ENCODE measurements at places on chromosomes 4 and X.

DNA sequence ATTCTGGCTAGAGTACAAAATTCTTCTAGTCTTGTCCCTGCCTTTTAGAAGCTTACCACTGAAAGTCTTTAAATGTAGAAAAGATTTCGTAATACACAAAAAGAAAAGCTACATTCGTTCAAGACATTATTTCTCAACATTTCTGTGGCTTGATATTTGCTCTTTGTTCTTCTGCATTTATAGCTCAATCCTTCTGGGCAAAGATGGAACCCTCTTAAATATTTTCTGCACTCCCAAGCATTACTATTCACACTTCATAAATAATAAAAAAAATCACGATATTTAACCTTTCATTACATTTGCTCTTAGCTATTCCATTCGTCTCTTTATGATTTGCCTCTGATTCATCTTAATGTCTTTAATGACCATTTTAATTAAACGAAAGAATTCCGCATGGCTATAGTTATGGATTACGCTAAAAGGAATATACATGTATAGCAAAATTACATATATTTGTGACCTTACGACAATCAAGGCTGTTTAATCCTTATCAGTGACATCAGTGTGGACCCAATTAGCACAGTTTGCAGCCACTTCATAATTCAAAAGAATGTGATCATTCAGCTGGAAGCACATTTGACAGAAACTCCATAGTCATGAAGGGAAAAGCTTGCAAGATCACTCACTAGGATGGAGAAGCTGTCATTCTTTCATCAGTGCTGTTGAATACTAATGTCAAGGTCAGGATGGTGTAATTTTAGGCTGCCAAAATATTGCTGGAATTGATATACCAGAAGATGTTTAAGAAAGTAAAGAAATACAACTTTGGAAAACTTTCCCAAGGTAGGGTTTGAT is 1075.0 kb upstream of the TENM3 start:
- no peaks in the 10 kb centered on the region for H3K27me3 ChIP-seq
- H3K36me3 ChIP-seq, result no peaks in the 10 kb centered on the region
- DNase-seq, result no peak

GRCh38 chr4:143421609-143422008 is 84.9 kb downstream of the GAB1 start:
- H3K36me3 ChIP-seq, result peaks cover 27% of the 10 kb centered on the region
- H3K27me3 ChIP-seq, result no peaks in the 10 kb centered on the region
- H3K27ac ChIP-seq, result no peak overlapping the region
- no peak overlapping the region for H3K4me3 ChIP-seq

DNA sequence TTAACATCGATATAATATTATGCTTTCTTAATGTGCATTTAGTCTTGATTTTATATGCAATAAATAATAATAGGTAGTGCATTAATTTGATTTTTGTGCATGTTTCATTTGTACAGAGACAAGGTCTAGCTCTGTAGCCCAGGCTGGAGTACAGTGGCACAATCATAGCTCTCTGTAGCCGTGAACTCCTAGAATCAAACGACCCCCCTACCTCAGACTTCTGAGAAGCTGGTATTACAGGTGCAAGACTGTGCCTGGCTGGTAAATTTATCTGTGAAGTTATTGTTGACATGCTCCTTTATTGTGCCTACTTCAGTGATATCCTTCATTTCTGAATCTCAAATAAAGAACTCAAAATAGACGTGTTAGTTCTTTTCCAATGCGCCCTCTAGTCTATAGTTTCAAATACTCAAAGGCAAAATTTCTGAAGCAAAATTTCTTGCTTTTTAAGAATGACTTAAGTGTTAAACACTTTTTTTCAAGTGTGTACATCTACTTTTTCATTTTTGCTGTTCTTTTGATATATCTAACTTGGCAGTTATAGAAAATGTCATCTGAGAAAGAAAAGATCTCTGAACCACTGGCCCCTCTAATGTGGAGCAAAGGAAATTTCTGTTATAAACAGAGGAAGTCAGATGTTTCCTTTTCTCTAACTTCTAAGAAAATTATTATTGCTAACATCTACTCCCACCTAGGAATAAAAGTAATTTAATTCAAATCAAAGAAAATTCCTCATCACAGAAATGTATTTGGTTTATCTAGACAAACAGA is 28.3 kb upstream of the GUCY1A1 start:
- no peak for DNase-seq
- no peak overlapping the region for H3K27ac ChIP-seq
- H3K4me3 ChIP-seq, result no peak overlapping the region

GRCh38 chr4:87406462-87406861 is 15.5 kb upstream of the HSD17B11 start:
- H3K4me1 ChIP-seq, result no peaks in the 10 kb centered on the region
- H3K36me3 ChIP-seq, result no peaks in the 10 kb centered on the region
- DNase-seq, result no peak
- H3K4me3 ChIP-seq, result no peak overlapping the region

DNA sequence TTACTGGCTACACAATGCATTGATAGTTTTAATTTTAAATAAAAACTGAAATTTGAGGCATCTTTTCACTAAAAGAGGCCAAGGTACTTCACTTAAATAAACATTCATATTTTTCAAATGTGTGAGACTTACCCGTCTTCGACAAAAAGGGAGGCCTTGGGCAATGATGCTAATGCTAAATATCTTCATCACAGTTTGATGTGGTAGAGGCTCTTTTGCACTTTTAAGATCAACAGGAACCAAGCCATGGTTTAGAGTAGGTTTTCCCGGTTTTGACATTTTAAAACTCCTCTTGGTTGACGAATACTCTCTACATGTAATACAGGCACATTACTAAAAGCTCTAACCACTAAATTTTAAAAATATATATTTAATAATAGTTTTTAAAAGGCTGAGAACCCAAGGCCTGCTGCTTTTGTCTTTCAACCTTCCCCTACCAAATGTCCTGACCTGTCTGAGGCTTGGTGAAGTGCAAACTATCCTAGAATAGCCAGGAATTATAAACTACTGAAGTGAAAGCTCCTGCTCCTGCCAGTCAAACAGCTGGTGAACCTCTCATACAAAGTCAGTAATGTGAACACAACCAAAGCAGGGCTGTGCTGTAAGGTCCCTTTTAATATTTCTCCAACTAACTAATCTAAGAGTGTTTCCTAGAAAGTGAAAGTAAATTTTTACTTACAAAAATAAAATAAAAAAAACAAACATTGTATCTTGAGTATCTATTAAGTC is 153.7 kb downstream of the FBXW7 start:
- H3K4me3 ChIP-seq, result peak overlapping the region; percentile 26
- peak overlapping the region; percentile 58 for H3K27ac ChIP-seq
- peaks cover 20% of the 10 kb centered on the region for H3K4me1 ChIP-seq
- no peaks in the 10 kb centered on the region for H3K27me3 ChIP-seq

DNA sequence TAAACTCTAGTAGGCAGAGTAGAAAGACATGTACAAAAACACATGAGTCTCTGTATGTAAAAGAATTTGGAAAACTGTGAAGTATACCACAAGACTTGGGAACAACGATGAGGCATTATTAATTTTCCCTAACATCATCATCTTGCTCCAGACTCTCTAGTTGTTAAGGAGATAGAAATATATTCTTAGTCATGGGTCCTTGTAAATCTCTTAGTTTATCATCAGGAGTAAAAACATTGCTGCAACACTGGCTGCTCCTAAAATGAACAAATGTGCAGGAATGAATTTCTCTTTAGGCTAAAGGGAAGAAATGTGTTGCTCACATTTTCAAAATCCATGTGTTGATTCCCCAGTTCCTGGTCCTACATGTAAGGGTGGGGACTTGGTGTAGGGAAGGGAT is 384.6 kb downstream of the STIM2 start:
- no peaks in the 10 kb centered on the region for H3K27me3 ChIP-seq
- H3K4me3 ChIP-seq, result no peak overlapping the region
- DNase-seq, result no peak
- no peaks in the 10 kb centered on the region for H3K36me3 ChIP-seq

DNA sequence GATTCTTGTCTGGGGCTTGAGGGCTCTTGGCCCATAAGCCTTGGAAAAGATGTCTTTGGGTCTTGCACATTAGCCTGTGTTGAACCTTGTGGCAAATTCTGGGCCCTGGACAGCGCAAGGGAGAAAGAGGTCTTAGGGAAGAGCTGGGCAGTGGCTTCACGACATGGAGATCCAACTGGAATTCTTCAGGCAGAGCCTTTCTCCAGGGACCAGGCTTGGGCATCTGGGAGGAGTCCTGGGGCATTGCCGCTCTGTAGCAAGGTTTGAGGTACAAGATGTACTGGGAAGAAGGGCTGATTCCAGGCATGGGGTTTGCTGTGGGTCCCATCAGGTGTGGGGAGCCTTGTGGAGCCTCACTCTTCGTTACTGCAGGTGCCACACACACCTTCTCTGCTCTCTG is 104.0 kb upstream of the ACTRT1 start:
- H3K27me3 ChIP-seq, result no peaks in the 10 kb centered on the region
- H3K4me3 ChIP-seq, result no peak overlapping the region
- DNase-seq, result no peak
- no peaks in the 10 kb centered on the region for H3K36me3 ChIP-seq
- H3K27ac ChIP-seq, result no peak overlapping the region

GRCh38 chr4:6885953-6886557 is 23.6 kb upstream of the TBC1D14 start:
- no peak overlapping the region for H3K4me3 ChIP-seq
- peaks cover 13% of the 10 kb centered on the region for H3K4me1 ChIP-seq
- peaks cover 19% of the 10 kb centered on the region for H3K36me3 ChIP-seq
- H3K27me3 ChIP-seq, result no peaks in the 10 kb centered on the region
- H3K27ac ChIP-seq, result peak overlapping the region; percentile 58

- no peak for DNase-seq
- no peaks in the 10 kb centered on the region for H3K4me1 ChIP-seq
- no peaks in the 10 kb centered on the region for H3K36me3 ChIP-seq
- H3K27ac ChIP-seq, result no peak overlapping the region
- no peak overlapping the region for H3K4me3 ChIP-seq
- H3K27me3 ChIP-seq, result no peaks in the 10 kb centered on the region
Measured at GRCh38 chrX:127259742-127260141, 440.2 kb downstream of the PRR32 start.

GRCh38 chr4:61628727-61629126 is 428.6 kb downstream of the ADGRL3 start:
- no peaks in the 10 kb centered on the region for H3K36me3 ChIP-seq
- no peak overlapping the region for H3K27ac ChIP-seq
- no peaks in the 10 kb centered on the region for H3K4me1 ChIP-seq
- no peak overlapping the region for H3K4me3 ChIP-seq

DNA sequence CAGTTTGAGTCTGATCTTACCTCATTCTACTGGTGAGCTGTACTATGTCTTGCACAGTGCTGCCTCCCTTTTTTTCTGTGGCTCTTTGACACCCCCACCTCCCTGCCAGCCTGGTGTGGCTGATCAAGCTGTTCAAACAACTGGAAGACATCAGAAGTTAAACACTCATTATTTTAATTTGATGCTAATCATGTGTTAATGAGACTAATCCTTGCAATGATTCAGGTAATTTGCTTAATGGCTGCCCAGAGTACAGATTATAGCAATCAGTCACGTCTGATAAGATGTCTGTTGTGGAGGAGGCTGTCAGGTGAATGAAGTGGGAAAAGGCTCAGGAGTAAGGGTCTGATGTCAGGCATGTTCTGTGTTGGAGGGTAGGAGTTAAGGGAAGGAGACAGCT is 87.4 kb upstream of the GK2 start:
- DNase-seq, result no peak
- no peaks in the 10 kb centered on the region for H3K36me3 ChIP-seq
- H3K4me1 ChIP-seq, result no peaks in the 10 kb centered on the region
- H3K27me3 ChIP-seq, result no peaks in the 10 kb centered on the region
- H3K27ac ChIP-seq, result no peak overlapping the region
- peak overlapping the region; percentile 7 for H3K4me3 ChIP-seq

DNA sequence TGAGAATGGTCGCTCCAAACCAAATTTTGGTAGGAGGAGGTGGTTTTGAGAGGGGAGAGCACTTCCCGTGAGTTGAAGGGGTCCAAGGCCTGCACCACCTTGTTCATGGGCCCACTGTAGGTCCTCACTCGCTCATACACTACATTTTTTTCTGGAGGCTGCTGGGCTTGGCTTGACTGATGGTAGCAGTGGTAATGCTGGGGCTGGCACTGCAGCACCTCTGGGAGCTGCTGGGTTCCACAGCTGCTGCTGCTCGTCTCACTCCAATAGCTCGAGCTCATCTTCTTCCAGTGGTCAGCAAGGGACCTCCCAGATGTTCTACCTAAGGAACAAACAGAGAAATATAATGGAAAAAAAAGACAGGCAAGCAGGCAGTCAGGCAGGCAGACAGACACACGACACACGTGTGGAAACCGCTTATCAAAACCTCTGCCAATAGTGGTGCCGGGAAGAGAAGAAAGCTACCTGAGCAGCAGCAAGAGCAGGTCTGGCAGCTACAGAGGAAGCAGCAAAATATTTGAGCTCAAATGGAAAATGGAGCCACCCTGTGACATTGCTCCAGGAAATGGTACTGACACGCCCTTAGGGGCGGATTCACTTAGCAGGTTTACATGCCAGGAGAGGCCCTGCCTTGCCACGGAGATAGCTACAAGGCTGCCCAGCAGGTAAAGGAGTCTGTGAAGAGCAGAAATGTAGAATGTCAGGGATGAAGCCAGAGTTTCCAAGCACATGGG is at the start of gene POF1B:
TSS of gene POF1B (minus strand) at position 492 of the 734 bp plus-strand sequence. CDS start at position 281, 211 bp downstream.
- no peaks in the 10 kb centered on the region for H3K27me3 ChIP-seq
- no peaks in the 10 kb centered on the region for H3K4me1 ChIP-seq
- no peaks in the 10 kb centered on the region for H3K36me3 ChIP-seq
- no peak for DNase-seq
- H3K4me3 ChIP-seq, result peak within 1 kb of the TSS; percentile 40

DNA sequence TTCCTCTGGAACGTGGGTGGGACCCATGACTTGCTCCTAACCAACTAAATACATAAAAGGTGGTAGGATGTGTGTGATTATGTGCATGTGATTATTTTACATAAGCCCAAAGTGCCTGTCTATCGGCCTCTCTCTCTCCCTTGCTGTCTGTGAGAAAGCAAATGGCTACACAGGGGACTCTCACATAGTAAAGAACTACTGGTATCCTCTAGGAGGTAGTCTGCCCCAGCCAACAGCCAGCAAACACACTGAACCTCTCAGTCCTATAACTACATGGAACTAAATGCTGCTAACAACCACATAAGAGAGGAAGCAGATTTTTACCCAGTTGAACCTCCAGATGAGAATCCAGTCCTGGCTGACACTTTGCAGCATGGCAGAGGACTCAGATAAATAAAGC is 1249.4 kb downstream of the ADGRL3 start:
- no peaks in the 10 kb centered on the region for H3K36me3 ChIP-seq
- no peaks in the 10 kb centered on the region for H3K27me3 ChIP-seq
- H3K4me3 ChIP-seq, result no peak overlapping the region
- H3K27ac ChIP-seq, result no peak overlapping the region
- DNase-seq, result no peak

DNA sequence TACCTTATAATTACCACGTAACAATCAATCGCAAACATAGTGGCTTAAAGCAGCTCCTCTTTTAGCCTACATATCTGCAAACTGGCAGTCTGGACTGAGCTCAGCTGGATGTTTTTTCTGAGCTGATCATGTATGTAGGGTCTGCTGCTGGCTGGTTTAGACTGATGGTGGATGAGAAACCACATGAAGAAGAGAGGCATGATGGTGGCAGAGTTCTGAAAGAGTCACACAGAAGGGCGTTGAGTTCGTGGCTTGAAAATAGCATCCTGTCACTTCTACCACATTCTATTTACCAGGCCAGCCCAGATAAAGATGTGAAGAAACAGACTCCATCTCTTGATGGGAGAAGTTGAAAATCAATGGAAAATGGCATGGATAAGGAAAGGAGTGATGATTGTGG is 151.3 kb downstream of the SNCA start:
- no peaks in the 10 kb centered on the region for H3K27me3 ChIP-seq
- no peaks in the 10 kb centered on the region for H3K4me1 ChIP-seq
- no peak overlapping the region for H3K4me3 ChIP-seq
- no peaks in the 10 kb centered on the region for H3K36me3 ChIP-seq
- DNase-seq, result no peak

All from suprapubic skin (tissue), 4 donors.